ENCODE measurements at places on chromosomes 5 and 9. TPM values are rescaled to one million over a fixed set of nuclear protein-coding genes. Genes with fewer than 3 reads are reported as not detected.

DNA sequence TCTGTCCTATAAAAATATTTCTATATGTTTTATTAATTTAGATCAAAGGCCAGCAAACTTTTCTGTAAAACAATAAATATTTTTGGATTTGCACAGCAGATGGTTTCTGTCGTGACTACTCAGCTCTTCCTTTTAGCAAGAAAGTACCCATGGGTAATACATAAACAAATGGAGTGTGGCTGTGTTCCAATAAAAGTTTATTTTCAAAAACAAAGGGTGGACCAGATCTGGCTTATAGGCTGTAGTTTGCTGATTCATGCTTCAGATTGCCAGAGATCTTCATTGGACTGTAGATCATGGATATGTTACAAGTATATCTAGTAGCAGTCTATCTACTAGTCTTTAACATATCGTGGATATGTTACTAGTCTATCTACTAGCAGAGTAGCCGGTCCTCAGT is 590.5 kb downstream of the CSNK1G3 start:
- DNase-seq = no peak

DNA sequence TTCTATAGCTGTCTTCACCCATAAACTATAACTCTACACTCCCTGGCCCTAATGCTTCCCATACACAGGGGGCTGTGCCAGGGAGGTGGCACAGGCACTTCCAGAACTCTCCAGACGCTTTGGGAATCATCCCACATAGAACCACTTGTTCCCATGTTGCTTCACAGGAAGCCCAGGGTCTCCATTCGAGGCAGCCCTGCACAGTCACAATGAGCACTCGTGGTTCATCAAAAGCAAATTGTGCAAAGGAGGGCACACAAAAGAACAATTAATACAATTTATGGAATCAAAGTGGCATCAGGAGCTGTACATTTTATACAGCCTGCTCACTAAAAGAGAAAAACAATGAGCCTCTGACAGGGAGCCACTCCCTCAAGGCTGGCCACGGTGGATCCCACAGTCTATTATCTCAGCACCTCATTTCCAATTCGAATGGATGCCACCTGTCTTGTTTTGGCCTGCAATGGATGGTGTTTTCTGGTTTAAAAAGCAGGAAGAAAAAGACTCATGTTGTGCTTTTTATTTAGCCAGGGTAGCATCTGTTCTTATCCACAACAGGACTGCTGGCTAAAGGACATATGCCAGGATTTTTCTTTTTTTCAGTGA is 354.8 kb downstream of the ENC1 start:
- no peak for DNase-seq

GRCh38 chr5:94111209-94112004 is 370.0 kb upstream of the POU5F2 start:
- peak; percentile 97 for DNase-seq

DNA sequence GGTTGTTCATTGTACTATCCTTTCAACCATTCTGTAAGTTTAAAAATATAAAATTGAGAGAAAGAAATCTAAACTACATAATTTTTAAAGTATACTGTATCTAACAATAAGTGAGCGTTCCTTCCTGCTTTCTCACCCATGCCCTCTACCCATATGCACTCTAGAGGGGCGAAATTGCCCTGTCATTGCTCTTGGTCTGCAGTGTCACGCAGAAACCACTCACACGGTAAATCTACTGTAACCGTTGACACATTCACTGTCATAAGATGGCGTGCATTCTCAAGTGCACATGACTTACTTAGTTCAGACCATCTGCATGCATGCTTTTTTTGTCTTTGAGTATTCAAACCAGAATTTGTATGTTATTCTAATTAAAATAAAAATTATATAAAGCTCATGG is 55.7 kb upstream of the NIPBL start:
- DNase-seq = no peak

- DNase-seq = peak; percentile 44
These were observed 47.1 kb upstream of the SH3GL2 start for GRCh38 chr9:17531642-17532254.

GRCh38 chr9:38026840-38027527 is 42.0 kb downstream of the SHB start:
- no peak for DNase-seq

GRCh38 chr9:77426712-77427111 is 221.4 kb downstream of the GNA14 start:
- DNase-seq = no peak

- no peak for DNase-seq
These were observed 20.9 kb downstream of the PCSK5 start for GRCh38 chr9:75911390-75911789.

- no peak for DNase-seq
These were observed 69.5 kb downstream of the GRIA1 start for GRCh38 chr5:153559926-153560325.

The SPAG8 gene
- total RNA-seq = 0.26 TPM

The MAMDC2 gene
- 0.37 TPM for total RNA-seq
